ENCODE measurements at places on chromosomes 3 and 15.

GRCh38 chr15:100191161-100191560, 150.6 kb downstream of the ADAMTS17 start:
- no peak for DNase-seq

- DNase-seq = no peak
Measured at GRCh38 chr15:85642065-85642692, 152.5 kb downstream of the KLHL25 start.

DNA sequence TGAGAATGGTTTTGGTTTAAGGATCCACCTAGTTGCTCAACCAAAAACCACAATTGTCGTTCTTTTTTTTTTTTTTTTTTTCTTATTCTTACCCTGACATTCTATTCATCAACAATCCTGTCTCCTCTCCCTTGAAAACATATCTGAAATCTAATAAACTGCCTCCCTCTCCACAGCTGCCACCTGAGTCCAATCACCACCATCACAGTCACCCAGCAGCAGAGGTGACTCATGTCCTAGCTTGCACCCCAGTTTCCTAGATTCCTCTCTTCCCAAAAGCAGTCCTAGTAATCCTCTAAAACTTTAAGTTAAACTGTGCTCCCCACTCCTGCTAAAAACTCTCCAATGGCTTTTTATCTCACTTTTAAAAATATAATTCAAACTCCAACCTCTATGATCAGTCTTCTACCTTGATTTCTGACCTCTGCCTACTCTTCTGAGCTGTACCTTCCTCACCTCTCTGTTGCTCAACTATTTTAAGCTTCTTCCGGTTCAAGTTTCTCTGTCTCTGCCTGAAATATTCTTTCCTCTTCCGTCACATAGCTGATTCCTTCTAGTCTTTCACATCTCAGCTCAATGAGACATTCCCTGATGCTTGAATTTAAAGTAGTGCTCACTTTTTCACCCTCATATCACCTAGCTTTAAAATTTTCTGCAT, 33.7 kb upstream of the RBMS3 start:
- DNase-seq = no peak

DNA sequence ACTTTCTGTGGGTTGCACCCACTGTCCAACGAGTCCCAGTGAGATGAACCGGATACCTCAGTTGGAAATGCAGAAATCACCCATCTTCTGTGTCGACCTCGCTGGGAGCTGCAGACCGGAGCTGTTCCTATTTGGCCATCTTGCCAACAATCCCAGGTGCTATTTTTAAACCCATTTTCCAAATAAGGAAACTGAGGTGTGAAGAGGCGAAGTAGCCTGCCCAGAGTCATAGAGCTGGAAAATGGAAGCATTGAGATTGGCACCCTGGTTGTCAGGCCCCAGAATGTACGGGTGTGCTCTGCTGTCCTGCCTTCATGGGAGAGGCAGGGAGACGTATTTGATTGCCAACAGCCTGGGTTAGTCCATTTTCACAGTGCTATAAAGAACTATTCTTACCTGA, 39.6 kb downstream of the TMEM266 start:
- no peak for DNase-seq

- DNase-seq = peak; percentile 72
Measured at GRCh38 chr3:48990636-48991469, 812 bp downstream of the P4HTM start.

DNA sequence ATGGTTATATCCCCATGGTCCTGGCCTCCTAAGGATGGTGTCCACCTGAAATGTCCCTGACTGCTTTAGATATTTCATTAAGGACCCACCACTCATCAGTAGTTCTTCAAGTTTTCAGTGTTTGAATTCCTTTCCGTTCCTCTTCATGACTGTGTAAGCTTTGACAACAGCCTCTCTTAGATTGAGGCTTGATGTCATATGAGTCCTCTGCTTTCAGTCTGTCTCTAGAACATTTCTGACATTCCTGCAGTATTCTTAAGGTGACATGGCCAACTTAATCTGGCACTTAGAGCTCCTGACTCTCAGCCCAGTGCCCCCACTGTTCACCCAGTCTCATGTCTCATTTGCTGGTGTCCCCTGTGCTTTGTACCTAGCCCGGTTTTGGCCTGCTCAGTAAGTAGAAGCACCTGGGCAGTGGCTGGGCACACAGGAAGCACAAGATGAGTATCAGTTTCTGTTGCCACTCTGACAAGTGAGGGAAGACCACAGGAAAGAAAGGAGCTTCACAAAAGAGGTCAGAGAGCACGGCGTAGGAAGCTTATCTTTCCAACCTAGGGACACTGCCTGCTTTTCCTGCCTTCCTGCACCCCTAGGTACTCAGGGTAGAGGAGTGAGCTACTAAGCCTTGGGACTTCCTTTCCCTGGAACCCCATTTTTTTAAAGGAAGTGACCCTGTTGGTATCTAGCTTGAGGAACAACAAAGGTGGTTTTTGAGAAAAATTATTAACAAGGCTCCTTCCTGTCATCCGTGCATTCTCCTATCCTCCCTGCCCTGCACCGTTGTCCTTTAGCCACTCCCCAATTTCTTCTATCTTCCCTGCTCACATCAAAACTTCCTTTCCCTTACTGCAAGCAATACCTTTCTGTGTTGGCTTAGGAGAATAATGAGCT, 103.1 kb downstream of the KLHL25 start:
- DNase-seq = no peak

- DNase-seq = no peak
Measured at GRCh38 chr15:71248386-71248785, 133.1 kb downstream of the THSD4 start.

GRCh38 chr3:134904241-134904771, 109.2 kb downstream of the EPHB1 start:
- DNase-seq = no peak

- no peak for DNase-seq
Measured at GRCh38 chr3:175335229-175335628, 476.1 kb downstream of the NAALADL2 start.

DNA sequence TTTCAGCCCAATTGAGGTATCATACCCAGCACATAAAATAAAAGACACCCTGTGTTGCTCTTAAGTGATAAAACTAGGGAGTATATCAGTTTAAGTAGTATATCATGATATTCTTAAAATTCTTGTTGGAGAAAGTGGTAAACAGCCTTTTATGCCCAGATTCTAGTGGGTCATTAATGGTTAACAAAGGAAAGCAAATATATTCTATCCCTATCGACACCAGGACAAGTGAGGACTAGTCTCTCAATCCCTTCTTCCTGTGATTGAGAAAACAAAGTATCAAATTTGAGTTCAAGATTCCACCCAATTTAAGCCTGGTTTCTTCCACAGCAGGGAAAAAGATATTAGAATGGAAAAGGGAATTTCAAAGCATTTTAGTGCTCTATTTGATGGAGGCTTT, 142.4 kb upstream of the IL12A start:
- DNase-seq = no peak

GRCh38 chr3:46130631-46131310, 77.3 kb downstream of the CCR1 start:
- DNase-seq = no peak

DNA sequence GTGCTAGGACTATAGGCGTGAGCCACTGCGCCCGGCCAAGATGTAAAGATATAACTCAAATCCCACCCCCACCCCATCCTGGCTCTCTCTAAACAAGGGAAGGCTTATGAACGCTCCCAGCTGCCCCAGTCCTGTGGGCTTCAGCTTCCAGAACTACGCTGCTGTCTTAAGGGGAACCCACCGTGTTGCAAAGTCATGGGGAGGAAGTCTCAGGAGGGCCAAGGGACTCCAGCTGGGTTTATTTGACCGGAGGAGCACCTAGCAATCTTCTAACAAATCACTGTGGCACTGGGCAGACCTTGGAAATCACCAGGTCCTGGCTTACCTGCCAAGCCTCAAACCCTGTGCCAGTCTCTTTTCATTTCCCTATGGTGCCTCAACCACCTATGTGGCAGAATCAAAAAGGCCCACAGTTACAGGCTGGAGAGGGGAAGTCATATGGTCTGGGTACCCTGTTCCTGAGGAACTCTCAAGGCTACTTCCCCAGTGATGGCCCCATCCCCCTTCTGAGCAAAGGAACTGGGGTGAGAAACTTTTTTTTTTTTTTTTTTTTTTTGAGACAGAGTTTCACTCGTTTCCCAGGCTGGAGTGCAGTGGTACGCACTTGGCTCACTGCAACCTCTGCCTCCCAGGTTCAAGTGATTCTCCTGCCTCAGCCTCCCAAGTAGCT, 83.4 kb downstream of the RBPMS2 start:
- no peak for DNase-seq

DNA sequence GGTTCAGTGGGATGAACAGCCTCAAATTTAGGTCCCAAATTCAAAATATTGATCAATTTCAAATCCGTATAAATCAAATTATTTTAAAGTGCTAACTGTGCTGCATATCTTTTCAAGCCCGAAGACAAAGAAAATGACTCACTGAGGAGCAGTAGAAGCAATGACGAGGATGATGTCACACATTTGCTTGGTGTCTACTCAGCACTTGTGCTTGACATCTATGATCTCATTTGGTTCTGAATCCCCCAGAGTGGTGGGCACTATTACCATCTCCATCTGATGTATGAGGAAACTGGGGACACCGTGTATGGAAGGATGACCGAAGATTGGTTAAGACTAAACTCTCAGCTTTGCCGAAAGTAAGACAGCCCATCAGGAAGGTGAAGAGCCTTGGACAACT, 136.5 kb upstream of the CHRNA7 start:
- no peak for DNase-seq

DNA sequence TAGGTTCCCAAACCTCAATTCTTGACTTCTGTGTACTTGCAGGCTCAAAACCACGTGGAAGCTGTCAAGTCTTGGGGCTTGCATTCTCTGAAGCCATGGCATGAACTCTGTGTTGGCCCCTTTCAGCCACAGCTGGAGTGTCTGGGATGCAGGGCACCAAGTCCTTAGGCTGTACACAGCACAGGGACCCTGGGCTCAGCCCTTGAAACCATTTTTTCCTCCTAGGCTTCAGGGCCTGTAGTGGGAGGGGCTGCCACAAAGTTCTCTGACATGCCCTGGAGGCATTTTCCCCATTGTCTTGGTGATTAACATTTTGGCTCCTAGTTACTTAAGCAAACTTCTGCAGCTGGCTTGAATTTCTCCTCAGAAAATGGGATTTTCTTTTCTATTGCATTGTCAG, 135.4 kb downstream of the ATG7 start:
- no peak for DNase-seq

- DNase-seq = no peak
Measured at GRCh38 chr3:50237754-50238548, 1.9 kb downstream of the GNAI2 start.

- DNase-seq = no peak
Measured at GRCh38 chr3:127551178-127551577, 39.4 kb downstream of the TPRA1 start.

DNA sequence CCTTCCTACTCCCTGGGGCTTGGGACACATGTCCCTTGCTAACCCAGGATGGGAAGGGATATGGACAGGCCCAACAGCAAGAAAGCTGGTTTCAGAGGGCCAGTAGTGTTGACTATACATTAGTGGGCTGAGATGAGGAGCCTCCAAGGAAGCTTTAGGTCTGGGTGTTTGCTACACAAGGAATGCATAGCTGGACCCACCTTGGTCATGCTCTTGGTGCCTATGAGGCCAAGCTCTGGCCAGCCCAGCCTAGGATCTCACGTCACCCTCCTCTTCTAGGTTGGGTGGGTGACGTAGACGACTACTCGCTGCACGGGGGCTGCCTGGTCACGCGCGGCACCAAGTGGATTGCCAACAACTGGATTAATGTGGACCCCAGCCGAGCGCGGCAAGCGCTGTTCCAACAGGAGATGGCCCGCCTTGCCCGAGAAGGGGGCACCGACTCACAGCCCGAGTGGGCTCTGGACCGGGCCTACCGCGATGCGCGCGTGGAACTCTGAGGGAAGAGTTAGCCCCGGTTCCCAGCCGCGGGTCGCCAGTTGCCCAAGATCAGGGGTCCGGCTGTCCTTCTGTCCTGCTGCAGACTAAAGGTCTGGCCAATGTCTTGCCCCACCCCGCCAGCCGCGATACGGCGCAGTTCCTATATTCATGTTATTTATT, 653 bp upstream of the WDR6 start:
- no peak for DNase-seq

DNA sequence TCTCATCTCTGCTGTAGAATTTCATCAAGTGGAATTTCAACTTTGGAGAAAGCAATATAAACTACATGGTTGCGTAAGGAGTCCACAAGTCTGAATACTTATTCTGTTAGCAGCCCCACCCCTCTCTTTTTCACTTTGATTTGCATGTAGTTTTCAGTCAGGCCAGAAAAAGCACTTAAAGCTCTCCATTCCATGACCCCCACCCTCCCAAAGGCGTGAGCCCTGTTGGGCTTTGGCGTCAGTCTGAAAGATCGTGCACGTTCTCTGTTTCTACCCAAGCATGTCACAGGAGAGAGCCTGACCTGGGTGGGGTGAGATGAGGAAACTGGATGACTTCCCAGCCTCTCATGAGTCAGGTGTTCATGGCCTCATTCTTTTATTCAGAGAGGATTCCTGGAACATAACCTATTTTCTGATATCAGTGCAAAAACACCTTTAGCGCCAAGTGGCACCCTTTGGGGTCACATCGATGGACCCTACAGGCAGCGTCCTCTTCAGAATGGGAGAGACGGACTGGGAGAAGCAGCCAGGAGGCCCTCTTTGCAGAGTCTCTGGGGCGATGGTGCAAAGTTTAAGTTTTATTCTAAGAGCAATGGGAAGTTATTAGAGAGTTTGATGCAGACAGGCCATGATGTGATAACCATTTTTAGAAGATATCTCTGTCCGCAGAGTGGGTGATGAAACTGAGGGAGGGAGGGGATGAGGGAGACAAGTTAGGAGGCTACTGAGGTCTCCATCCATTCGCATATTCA, 55.8 kb downstream of the LSM3 start:
- DNase-seq = no peak

DNA sequence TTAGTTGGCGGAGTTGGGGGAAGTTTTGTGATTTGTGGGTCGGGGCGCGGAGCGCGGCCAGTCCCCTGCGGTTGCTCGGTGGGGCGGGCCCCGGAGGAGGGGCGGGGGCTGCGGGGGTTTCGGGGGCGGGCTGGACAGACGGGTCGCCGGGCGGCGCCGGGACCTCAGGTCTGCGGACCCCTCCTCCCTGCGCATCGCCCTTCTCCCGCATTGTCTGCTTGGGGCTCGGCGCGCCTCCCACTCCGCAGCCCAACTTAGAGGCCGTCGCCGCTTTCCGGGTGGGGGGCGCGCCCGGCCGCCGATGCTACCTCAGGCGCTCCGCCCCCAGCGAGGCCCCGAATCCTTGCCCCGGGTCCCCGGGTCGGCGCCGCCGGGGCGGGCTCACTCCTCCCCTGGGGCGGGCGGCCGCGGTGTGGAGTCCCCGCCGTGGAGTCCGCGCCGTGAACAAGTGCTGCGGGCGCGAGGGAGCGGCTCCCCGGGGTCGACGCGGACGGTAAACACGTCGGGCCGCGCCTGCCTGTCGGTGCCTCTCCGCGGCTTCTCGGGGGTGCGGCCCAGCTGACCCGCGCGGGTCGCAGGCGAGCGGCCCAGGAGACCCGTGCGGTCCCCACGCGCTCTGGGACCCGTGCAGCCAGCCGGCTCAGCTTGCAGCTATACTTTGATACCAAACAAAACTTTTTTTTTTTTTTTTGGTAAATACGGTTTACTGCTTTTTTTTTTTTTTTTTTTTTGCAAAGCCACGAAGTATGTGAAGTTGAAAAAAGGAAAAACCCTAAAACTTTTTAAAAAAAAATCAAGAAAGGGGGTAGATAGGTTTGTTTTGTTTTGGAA, 624 bp downstream of the AKAP13 start:
- peak; percentile 67 for DNase-seq

- no peak for DNase-seq
Measured at GRCh38 chr3:133487204-133487603, 86.3 kb upstream of the CDV3 start.

GRCh38 chr15:81029414-81030300, 28.9 kb downstream of the TLNRD1 start:
- DNase-seq = no peak
